ENCODE measurements at places on chromosomes 11 and 22.

- DNase-seq: no peak
Measured at GRCh38 chr11:76781046-76781801, 1.9 kb upstream of the TSKU start.

DNA sequence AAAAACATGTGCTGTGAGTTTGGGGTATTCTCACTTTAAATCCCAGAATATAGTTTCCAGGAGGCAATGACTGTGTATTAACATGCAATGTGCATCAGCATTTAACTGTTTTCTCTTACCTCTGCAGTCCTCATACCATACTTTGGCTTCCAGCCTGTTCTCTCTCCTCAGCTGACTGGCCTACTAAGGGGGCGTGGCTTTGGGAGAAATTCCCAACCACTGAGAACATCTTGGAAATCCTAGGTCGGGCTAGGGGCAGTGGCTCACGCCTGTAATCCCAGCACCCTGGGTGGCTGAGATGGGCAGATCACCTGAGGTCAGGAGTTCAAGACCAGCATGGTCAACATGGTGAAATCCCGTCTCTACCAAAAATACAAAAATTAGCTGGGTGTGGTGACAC, 13.5 kb upstream of the ZC3H12C start:
- no peak for DNase-seq

DNA sequence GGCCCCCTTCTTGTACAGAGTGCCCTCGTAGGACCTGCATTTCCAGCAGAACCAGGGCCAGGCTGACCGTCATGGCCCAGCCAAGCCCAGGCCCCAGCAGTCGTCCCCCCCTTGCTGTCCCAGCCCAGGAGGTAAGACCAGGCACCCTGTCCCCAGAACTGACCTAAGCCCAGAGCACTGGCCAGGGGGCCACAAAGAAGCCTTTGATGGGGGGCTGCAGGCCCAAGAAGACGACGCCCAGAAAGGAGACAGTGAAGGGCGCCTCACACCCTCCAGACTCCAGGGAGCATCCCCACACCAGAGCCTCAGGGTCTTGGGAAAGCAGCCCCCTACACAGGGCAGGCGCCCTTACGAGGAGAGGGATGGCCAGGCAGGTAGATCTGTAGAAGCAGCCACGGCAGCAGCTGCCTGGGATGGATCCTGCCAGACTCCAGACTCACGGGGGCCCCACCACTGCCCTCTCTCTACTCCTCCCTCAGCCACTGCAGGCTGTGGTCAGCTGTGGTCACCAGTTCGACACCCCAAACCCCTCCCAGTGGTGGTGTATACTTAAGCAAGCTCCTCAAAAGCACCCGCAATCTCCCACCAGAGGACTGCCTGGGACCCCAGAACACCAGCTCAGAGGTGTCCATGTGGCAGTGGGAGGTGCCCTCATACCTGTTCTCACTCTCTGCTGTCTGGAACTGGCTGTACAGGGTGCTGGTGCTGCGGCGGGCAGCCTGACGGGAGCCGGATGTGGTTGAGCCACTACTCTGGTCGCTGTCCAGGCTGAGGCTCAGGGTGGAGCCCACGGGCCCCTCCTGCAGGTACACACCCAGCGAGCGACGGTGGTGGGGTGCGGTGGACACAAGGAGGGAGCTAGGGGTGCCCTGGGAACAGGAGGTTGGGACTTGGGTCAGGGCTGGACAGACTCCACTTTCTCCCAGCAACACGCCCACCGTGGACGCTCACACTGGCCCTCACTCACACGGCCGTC, 27.0 kb downstream of the SBF1 start:
- DNase-seq: no peak

DNA sequence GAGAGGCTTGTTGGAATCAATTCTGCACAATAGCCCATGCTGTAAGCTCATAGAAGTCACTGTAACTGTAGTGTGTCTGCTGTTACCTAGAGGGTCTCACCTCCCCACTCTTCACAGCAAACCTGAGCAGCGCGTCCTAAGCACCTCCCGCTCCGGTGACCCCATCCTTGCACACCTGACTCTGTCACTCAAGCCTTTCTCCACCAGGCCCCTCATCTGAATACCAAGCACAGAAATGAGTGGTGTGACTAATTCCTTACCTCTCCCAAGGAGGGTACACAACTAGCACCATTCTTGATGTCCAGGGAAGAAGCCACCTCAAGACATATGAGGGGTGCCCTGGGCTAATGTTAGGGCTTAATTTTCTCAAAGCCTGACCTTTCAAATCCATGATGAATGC, 13.3 kb downstream of the SERPIND1 start:
- no peak for DNase-seq

GRCh38 chr11:8723711-8724110, 41.1 kb downstream of the RPL27A start:
- DNase-seq: no peak

GRCh38 chr11:75920848-75921247, 105.8 kb downstream of the UVRAG start:
- no peak for DNase-seq

DNA sequence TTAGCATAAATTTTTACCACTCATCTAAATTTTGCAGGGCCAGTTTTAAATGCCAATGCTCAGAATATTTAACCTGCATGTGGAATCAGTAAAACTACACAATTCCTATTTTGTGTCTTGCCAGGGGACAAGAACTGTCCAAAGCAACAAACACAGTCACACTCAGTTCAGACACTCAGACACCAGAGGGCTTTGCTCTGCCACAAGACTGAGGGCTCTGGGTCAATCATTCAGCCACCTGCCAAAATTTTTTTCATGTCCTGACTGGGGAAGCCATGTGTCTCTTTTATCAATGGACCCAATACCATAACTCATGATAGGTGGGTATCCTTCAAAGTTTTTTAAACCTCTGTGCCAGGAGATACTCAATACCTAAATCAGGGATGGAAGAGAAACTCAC, 304.0 kb upstream of the ANO3 start:
- no peak for DNase-seq

DNA sequence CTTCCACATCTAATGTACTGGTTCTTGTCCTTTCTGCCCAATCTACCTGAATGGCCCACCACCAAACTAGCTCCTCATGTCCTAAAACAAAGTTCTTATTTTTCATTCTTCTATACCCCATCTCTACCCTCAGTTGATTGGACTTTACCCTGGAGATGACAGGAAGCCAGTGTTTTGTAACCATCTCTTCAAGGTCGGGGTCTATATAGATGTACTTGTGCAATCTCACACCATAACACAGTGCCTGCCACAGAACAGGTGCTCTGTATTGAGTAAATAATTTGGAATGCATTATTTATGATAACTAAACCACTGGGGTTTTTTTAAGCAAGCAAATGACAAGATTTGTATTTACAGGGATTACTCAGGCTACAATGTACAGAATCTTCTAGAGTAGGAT, 76.7 kb upstream of the FAM181B start:
- DNase-seq: no peak

DNA sequence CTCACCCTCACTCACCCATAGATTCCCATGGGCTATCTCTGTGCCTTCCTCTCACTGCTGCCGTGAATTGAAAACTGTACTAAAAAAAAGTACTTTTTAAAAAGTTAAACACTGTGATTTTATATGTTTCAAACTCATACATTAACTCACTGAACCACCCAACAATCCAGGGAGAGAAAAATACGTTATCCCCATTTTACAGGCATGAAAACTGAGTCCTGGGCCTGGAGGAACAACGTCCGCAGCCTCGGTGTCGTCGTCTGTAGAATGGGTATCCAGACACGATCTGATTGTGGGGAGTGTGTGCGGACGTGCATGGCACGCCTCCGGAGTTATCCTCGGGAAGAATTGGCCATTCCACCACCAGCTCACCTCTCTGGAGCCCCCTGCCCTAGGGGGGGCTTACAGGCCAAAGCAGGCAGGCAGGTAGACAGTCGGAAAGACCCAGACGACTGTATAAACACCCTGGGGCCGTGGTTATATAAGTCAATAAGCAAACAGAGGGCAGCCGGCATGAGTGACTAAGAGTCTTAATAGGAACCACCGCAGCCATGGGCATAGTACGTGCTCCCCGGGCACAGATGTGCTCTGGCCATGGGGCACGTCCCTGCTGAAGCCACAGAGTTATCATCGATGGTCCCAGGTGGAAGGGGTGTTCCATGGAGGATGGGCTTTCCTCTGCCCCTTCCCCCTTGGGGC, 7.1 kb upstream of the PDGFB start:
- no peak for DNase-seq

DNA sequence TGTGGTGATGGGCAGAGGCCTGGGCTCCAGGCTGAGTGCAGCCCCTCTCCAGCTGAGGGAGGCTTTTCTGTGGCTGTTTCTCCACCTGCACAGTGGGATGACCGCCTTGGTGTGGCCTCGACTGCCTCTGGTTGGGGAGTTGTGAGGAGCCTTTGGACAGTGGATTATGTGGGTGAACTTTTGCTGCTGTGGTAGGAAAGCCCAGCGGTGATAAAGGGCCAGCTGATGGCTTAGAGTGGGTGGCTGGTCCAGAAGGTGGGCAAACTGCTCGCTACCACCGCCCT, 1.4 kb upstream of the ESRRA start:
- DNase-seq: no peak
